ENCODE measurements at places on chromosomes 6 and 20. TPM values are rescaled to one million over a fixed set of nuclear protein-coding genes. Genes with fewer than 3 reads are reported as not detected.

ZBTB46 gene
- total RNA-seq, result 2.9 TPM

TRIM31 gene
- total RNA-seq, result not detected

SUMO4 gene
- total RNA-seq, result under 0.01 TPM

TRIM38 gene
- total RNA-seq, result 4.0 TPM

SLC17A3 gene
- not detected for total RNA-seq

ELOVL4 gene
- total RNA-seq, result 10.4 TPM

TMEM74B gene
- 2.4 TPM for total RNA-seq

NOL7 gene
- total RNA-seq, result 72.1 TPM

CTCFL gene
- total RNA-seq, result not detected

OPN5 gene
- not detected for total RNA-seq

GPX5 gene
- total RNA-seq, result not detected

BCAS1 gene
- not detected for total RNA-seq

TTBK1 gene
- total RNA-seq, result not detected

TCF15 gene
- total RNA-seq, result not detected

SAMD3 gene
- not detected for total RNA-seq

CDH4 gene
- 2.4 TPM for total RNA-seq

DLL1 gene
- 1.7 TPM for total RNA-seq

WFDC12 gene
- total RNA-seq, result 0.96 TPM

TM9SF4 gene
- total RNA-seq, result 29.2 TPM

MATN4 gene
- not detected for total RNA-seq

DEFB132 gene
- total RNA-seq, result not detected

TTLL9 gene
- not detected for total RNA-seq

GPR6 gene
- total RNA-seq, result not detected

FAM210B gene
- 26.0 TPM for total RNA-seq

SNX9 gene
- total RNA-seq, result 40.2 TPM

LCA5 gene
- total RNA-seq, result 2.7 TPM

VWA7 gene
- total RNA-seq, result 0.48 TPM

ANGPT4 gene
- not detected for total RNA-seq

C6orf118 gene
- 0.21 TPM for total RNA-seq

All from tracheal epithelial cell (primary cell).